Epithelial cell of proximal tubule (primary cell): ENCODE measurements at places on chromosomes 2 and 18.

GRCh38 chr2:7992612-7993602 is 688.9 kb upstream of the ID2 start:
- DNase-seq = no peak

DNA sequence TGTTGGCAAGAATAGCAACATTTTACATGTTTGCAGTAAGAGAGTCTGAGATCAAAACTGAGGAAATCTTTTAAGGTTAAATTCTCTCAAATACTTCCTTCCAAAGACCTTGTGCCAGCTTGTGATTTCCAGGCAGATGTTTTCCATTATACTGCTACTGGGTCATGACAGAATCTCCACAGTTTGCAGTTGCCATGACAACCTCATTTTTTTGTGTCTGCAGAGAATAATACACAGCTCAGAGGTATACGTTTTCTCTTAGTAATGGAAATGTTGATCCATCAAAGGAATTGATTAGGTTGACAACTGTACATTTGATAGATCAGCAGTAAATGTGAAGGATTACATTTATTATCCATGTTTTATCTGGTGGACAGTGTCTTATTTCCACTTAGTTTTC is 29.1 kb upstream of the CSRNP3 start:
- no peak for DNase-seq

DNA sequence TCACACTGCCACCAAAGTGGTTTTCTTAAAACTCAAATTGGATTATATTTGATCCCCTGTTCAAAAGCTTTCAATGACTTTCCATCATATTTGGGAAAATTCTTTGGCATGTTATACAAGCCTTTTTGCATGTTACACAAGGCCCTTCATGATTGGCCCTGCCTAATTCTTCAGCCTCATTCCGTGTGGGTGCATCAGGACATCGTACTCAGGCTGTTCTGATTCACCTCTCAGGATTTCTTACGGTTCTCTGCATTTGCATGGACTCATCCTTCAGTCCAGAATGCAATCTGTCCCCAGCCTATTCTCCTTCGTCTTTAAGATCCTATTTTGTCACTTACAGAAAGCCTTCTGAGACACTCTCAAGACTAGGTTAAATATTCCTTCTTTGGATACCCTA is 107.8 kb downstream of the LYPD1 start:
- no peak for DNase-seq

DNA sequence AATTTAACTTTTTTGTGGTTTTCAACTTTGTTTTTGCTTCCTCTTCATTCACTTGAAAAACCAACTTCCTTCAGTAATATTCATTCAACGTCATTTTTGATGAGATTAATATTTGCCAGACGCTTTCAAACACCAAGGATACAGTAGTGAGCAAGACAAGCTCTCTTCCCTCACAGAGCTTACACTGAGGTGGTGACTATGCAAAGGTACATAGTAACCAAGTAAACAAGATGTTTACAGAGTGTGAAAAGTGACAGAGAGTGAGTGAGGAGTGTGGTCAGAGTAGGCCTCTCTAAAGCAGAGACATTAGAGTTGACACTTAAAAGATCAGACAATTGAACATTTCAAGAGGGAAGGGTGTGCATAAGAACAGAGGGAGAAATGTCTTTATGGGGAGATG is 155.5 kb downstream of the TMEM247 start:
- no peak for DNase-seq

DNA sequence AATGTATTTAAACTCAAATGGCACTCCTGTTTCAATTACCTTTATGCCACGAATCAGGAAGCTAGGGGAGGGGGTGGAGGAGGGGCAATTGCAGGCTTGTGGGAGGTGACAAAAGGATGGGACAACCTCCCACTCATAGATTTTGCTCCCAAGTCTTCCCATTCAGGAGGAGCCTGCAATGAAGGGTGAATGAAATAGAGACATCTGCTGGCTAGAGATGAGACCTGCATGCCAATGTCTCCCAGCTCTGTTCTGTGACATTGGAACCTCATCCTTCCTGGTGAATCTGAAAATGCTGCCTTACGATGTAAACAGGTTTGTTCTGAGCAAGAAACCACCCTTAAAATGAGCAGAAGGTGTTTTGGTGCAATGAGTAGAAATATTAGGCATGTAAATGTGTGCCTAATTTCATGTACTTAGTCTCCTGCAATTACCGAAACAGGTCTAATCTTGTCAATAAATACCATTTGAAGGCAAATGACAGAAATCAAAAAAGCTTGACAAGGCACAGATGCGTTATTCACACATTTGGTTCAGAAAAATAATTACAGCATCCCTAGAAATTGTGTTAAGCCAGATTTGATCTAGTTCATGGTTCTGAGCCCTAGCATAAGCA is 2.7 kb upstream of the PID1 start:
- peak; percentile 44 for DNase-seq

DNA sequence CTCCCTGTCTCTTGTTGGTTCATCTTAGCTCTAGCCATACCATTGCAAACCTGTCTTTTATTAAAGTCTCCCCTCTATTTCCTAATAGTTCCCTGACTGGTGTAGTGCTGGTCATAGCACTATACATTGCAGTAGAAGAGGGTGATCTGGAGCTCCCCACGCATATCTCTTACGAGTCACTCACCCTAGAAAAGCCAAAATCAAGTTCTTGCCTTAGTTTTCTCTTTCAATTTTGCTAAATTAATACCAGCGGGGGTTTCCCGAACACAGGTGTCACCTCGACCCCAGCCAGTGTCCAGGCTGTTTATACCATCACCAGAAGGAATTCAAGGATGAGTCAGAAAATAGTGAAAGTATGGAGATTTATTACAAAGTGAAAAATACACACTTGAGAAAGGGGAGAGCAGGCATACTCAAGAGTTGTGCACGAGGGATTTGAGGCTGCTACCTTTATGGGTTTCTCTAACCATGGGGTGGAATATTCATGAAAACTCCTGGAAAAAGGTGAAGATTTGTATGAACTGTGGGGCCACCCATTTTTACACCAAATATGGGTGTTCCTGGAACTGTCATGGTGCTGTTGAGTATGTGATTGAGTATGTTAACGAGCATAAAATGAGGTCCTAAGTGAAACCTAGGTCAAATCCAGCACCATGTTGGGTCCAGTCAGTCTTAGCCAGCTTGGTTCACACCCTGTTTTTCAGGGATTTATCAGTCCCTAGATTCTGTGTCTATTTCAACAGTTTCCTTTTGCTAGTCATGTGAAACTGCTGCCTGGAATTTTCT is 20.2 kb downstream of the PROKR1 start:
- DNase-seq = no peak

GRCh38 chr18:9831723-9832199 is 54.0 kb upstream of the TXNDC2 start:
- no peak for DNase-seq

- no peak for DNase-seq
Observed at GRCh38 chr2:1979138-1979537, 234.8 kb upstream of the PXDN start.

GRCh38 chr2:223020971-223021675 is 30.9 kb upstream of the KCNE4 start:
- DNase-seq = no peak

DNA sequence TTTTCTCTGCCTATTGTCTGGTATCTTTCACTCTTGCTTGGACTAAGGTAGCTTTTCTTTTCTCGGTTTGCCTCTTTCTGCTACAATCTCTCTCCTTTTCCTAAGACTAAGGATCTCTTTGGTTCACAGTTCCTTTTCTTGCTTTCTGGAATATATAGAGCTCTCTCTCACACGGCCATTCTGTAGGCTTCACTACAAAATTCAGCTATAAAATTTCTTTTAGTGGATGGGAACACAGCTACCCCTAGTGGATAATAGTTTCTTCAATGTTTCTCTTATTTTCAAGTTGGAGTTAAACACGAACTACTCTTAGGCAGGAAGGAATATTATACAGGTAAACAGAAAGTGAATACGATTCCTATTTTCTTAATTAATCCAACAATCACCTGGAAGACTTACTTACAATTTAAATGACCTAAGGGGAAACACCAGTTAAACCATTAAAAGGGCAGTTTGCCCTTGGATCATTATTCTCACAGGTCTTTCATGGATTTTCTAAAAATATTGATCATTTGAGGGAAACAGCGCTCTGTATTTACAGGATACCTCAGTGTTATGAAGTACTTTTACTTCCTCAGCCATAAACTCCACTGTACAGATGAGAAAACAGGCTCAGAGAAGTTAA is 140.5 kb downstream of the LRP2 start:
- no peak for DNase-seq

- no peak for DNase-seq
Observed at GRCh38 chr2:170106102-170106840, 71.7 kb upstream of the MYO3B start.

DNA sequence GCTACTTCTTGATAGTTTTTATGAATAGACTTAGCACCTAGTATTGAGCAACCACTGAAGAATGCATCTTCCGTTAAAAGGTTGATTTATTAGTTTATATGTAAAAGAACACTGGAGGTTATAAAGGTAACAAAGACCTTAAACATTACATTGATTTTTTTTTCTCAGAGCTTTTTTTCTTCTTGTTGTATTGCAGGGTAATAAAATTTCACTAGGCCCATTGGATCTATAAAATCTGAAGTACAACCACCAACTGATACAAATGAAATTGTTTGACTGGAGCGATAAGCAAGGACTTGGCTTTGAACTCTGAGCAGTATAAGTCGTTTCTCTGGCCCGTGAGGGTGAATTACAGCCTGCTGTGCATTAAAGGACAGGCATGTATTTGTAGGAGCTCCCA is 344.0 kb downstream of the LRRTM1 start:
- no peak for DNase-seq

DNA sequence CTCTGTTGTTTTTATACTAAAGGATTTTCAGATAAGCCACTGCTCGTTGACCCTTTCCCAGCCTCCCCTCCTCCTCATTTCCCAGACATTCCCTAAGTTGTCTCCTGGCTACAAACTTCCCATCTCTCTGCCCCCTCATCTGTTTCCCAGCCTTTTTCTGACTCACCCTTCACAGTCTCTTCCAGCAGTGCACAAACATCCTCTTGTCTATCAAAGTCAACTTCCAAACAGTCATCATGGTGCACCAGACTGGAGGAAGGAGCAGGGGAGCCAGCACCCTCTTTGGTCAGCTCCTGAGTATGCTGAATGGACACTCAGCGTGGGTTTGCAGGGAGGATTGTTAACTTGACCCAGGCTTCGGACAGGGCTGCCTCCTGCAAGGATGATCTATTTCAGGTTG is 26.6 kb upstream of the SPRED2 start:
- peak; percentile 18 for DNase-seq

- peak; percentile 99 for DNase-seq
Observed at GRCh38 chr2:16623031-16623430, 42.6 kb downstream of the CYRIA start.
